ENCODE measurements at places on chromosomes 11 and 22.

- H3K4me3 ChIP-seq: no peak overlapping the region
- peaks cover 13% of the 10 kb centered on the region for H3K36me3 ChIP-seq
Measured at GRCh38 chr11:616320-617198, 809 bp upstream of the IRF7 start.

DNA sequence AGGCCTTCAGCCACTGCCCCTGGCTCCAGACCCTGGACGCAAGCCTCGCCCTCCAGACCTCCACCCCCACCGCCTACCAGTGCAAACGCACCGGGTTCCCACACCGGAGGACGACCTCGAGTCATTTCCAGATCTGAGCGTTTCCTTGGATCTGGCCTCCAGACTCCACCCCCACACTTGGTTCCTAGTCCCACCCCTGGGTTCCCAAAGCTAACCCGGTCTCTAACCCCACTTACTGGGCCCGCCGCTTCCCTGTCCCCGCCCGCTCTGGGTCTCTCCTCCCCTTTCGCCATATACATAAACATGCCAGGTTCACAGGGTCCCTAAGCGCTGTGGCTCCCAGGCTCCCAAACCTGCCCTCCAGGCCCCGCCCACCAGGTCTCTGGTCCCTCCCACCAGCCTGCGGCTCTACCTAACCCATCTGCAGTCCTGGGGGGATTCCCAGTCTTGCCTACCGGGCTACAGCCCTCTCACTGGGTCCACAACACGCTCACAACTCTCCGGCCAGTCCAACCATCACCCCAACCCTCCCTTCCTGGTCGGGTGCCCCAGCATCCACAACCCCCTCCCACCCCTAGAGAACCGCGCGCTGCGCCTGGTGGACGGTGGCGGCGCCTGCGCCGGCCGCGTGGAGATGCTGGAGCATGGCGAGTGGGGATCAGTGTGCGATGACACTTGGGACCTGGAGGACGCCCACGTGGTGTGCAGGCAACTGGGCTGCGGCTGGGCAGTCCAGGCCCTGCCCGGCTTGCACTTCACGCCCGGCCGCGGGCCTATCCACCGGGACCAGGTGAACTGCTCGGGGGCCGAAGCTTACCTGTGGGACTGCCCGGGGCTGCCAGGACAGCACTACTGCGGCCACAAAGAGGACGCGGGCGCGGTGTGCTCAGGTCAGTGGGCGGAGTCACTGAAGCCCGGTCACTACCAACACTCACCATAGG is 36.7 kb downstream of the CD6 start:
- no peak overlapping the region for H3K27ac ChIP-seq
- peak; percentile 30 for DNase-seq
- H3K4me1 ChIP-seq: peaks cover 21% of the 10 kb centered on the region
- no peaks in the 10 kb centered on the region for H3K27me3 ChIP-seq

- no peak overlapping the region for H3K27ac ChIP-seq
- no peak for DNase-seq
- H3K27me3 ChIP-seq: no peaks in the 10 kb centered on the region
- no peak overlapping the region for H3K4me3 ChIP-seq
- H3K36me3 ChIP-seq: no peaks in the 10 kb centered on the region
Measured at GRCh38 chr11:94926271-94926625, 47.1 kb downstream of the CWC15 start.

DNA sequence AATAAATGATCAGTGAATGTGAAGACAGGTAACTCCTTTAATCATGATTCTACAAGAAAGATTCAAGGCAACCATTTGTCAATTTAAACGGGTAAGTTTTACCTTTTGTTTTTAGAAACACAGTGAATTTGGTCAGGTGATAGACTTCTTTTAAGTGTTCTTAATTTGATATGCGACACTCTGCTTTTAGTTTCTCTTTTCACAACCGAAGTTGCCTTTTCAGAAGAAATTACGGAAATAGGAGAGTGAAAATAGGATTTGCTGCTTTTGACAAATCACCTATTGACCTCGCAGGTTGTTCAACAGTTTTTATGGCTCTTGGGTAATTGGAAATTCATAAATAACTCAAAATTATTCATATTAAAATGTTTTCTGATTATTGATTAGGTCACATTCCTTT is 142.1 kb downstream of the CNTN5 start:
- no peaks in the 10 kb centered on the region for H3K4me1 ChIP-seq
- DNase-seq: no peak
- no peaks in the 10 kb centered on the region for H3K36me3 ChIP-seq
- H3K27ac ChIP-seq: no peak overlapping the region

- peaks cover 54% of the 10 kb centered on the region for H3K4me1 ChIP-seq
- no peak overlapping the region for H3K4me3 ChIP-seq
- no peak overlapping the region for H3K27ac ChIP-seq
- H3K36me3 ChIP-seq: peaks cover 3% of the 10 kb centered on the region
- no peaks in the 10 kb centered on the region for H3K27me3 ChIP-seq
- no peak for DNase-seq
Measured at GRCh38 chr22:19876941-19877625, 22.4 kb upstream of the GNB1L start.

GRCh38 chr11:47400768-47401279 is 7.6 kb upstream of the SLC39A13 start:
- H3K27ac ChIP-seq: no peak overlapping the region
- no peak overlapping the region for H3K4me3 ChIP-seq
- DNase-seq: no peak
- H3K27me3 ChIP-seq: no peaks in the 10 kb centered on the region

DNA sequence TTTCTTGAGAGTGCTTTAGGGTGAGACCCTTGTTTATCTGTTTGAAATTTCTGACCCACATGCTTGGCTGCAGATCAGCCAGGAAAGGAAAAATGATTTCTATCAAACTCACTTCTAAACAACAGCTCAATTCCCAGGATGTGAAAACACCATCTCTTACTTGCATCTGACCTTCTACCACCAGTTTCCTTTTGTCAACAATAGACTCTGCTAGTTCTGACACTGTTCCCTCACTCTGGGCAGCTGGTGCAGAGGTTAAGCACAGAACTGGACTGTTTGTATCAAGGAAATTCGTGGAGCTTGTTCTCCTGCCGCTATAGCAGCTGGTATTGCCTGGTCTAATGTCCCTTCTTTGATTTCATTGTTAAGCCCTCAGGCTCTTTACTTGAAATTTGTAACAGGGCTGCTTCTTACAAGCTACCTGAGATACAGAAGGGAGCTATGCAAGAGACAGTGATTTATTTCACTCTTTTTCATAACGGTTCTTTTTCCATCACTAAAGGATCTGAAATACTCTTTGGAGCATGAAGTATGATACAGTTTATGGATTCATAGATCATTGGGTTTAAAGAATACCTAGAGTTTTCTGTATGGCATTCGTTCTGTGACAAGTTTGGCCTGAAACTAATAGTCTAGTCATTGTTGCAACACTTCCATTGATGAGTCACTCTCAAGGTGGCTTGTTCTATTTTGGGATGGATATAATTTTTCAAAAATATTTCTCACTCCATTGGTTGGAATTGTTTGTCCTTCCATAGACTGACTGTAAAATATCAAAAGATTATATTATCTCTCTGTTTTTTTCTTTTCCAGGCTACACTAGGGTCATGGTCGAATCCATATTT is 178.2 kb upstream of the ZC3H12C start:
- H3K36me3 ChIP-seq: no peaks in the 10 kb centered on the region
- no peak for DNase-seq
- no peak overlapping the region for H3K27ac ChIP-seq
- no peaks in the 10 kb centered on the region for H3K27me3 ChIP-seq
- no peaks in the 10 kb centered on the region for H3K4me1 ChIP-seq

DNA sequence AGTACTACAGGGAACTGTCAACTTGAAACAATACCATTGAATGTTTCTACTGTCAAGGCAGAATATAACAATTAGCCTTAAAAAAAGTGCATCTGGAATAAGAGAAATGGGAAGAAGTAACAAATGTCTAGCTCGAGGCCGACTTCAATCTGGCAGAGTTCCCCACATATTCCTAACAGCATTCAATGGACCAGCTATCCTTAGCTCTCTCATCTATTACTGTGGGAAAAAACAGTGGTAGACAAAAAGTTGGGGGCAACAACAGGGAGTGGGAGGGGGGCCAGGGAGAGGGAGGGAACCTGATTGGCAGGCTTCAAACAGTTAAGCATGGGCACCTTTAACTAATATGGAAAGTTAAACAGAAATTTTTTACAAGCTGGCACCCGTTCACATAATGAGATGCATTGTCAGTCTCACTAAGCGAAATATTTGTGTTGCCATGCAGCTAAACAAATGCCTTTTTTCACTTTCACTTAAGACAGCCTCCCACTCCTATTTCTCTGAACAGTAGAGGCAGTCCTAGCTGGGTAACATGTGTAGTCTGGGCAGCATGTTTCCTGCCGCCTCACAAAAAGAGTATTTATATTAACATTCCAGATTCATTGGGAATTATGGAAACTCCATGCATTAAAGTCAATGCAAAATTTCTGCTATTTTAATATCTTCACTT is 62.2 kb upstream of the SOX6 start:
- no peak for DNase-seq
- no peak overlapping the region for H3K4me3 ChIP-seq
- H3K27ac ChIP-seq: no peak overlapping the region
- no peaks in the 10 kb centered on the region for H3K36me3 ChIP-seq
- no peaks in the 10 kb centered on the region for H3K27me3 ChIP-seq

DNA sequence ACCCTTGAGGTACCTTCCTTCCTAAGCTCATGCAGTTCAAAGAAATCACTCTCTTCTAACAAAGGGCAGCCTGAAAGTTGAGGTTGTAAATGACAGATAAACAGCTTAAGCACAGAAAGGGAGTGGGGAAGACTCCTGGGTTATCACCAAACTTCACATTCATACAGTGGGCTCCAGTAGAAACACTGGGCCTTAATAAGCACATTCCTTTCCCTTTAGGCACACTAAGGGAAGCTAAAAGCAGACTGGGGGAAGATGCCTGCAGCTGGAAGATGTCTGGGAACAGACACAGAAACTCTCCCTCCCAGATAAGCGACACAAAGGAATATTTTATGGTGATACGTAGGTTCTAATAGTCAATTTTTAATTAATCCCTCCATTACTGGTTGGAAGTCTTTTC is 350.3 kb upstream of the MPPED2 start:
- H3K36me3 ChIP-seq: no peaks in the 10 kb centered on the region
- H3K27ac ChIP-seq: no peak overlapping the region
- DNase-seq: no peak
- H3K4me3 ChIP-seq: no peak overlapping the region
- H3K27me3 ChIP-seq: no peaks in the 10 kb centered on the region
- H3K4me1 ChIP-seq: peaks cover 5% of the 10 kb centered on the region

DNA sequence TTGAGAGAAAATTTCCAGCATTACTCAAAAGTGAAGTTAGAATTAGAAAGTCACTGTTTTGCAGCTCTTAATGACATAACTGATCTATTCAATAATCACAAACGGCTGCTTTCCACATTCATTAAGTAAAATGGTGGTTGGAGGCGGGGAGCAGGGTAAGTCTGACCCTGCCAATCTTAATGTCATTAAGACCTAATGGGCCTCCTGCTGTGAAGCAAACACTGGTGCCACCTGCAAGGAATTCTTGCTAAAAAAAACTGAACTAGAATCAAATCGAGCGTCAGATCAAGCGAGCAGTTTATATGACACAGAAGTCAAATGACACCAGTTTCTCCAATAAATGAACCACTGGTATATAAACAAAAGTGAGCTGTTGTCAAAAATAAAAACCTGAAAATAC is 351.5 kb downstream of the BRD1 start:
- no peaks in the 10 kb centered on the region for H3K27me3 ChIP-seq
- H3K36me3 ChIP-seq: no peaks in the 10 kb centered on the region
- no peak overlapping the region for H3K4me3 ChIP-seq
- DNase-seq: no peak
- peaks cover 8% of the 10 kb centered on the region for H3K4me1 ChIP-seq

GRCh38 chr11:15569305-15570025 is 454.7 kb downstream of the INSC start:
- no peak for DNase-seq
- H3K4me3 ChIP-seq: no peak overlapping the region
- peaks cover 2% of the 10 kb centered on the region for H3K36me3 ChIP-seq
- no peaks in the 10 kb centered on the region for H3K27me3 ChIP-seq

- DNase-seq: no peak
- no peaks in the 10 kb centered on the region for H3K27me3 ChIP-seq
- H3K27ac ChIP-seq: peak overlapping the region; percentile 65
- peaks cover 15% of the 10 kb centered on the region for H3K4me1 ChIP-seq
Measured at GRCh38 chr22:19853879-19854777, 546 bp downstream of the GNB1L start.

DNA sequence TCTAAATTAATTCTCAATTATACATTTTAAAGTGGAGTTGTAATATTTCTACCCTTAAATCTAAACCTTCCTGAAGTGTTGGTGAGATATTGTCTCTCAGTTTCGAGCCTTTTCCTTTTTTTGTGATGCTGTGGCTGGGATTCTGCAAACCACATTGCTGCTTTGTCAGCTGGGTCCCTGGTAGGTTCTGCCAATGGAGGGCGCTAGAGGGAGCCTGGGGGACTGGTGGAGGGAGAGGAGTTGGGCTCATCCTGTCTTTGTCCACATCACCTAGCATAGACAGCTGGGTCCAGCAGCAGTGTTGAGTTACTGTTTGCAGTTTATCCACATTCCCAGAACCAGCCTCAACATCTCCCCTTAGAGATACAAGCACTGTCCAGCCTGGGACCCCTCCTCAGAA is 41.0 kb downstream of the TRAF6 start:
- H3K4me1 ChIP-seq: peaks cover 2% of the 10 kb centered on the region
- no peaks in the 10 kb centered on the region for H3K27me3 ChIP-seq
- H3K4me3 ChIP-seq: no peak overlapping the region
- H3K36me3 ChIP-seq: peaks cover 36% of the 10 kb centered on the region
- no peak overlapping the region for H3K27ac ChIP-seq

GRCh38 chr22:27983361-27983791 is 64.3 kb upstream of the PITPNB start:
- no peaks in the 10 kb centered on the region for H3K27me3 ChIP-seq
- no peak overlapping the region for H3K4me3 ChIP-seq
- H3K4me1 ChIP-seq: no peaks in the 10 kb centered on the region
- no peak for DNase-seq
- H3K27ac ChIP-seq: no peak overlapping the region

DNA sequence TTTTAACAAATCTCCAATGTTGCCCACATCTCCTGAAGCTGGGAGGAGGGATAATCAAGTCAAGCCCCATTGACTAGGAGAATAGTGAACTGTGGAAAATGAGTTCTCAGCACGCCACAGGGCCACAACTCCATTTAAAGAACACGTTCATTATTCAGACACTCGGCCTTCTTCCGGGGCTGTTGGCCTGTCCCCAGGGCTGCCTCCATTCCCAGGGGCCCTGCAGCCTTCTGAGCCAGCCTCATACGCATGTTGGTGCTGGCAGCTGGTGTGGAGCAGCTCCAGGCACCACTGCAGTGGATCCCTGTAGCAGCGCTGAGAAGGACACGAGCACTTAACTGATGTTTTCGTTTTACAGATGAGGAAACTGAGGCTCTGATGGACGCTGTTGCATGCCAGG is 87.5 kb upstream of the RCN1 start:
- no peaks in the 10 kb centered on the region for H3K36me3 ChIP-seq
- H3K27me3 ChIP-seq: peaks cover 7% of the 10 kb centered on the region
- H3K4me3 ChIP-seq: peak overlapping the region; percentile 50
- DNase-seq: no peak
- no peak overlapping the region for H3K27ac ChIP-seq

- H3K27me3 ChIP-seq: peaks cover 35% of the 10 kb centered on the region
- no peak overlapping the region for H3K27ac ChIP-seq
- no peak for DNase-seq
- H3K4me1 ChIP-seq: peaks cover 13% of the 10 kb centered on the region
- no peaks in the 10 kb centered on the region for H3K36me3 ChIP-seq
Measured at GRCh38 chr11:72780296-72781062, 13.4 kb downstream of the STARD10 start.

Data from neuronal stem cell (in vitro differentiated cells).